Effector memory CD4-positive, alpha-beta T cell (primary cell): ENCODE measurements at places on chromosomes 16 and 17.

- DNase-seq: no peak
- H3K27ac ChIP-seq: no peak overlapping the region
- no peak overlapping the region for H3K4me3 ChIP-seq
- peaks cover 30% of the 10 kb centered on the region for H3K36me3 ChIP-seq
Observed at GRCh38 chr16:81696961-81697615, 82.0 kb upstream of the PLCG2 start.

GRCh38 chr16:23700509-23700908 lies 12.5 kb downstream of the ERN2 start:
- H3K27me3 ChIP-seq: no peaks in the 10 kb centered on the region
- no peaks in the 10 kb centered on the region for H3K36me3 ChIP-seq
- H3K4me1 ChIP-seq: no peaks in the 10 kb centered on the region
- H3K4me3 ChIP-seq: no peak overlapping the region
- DNase-seq: no peak
- no peak overlapping the region for H3K27ac ChIP-seq

GRCh38 chr17:41519501-41520224 lies 973 bp upstream of the KRT15 start:
- H3K36me3 ChIP-seq: no peaks in the 10 kb centered on the region
- no peak overlapping the region for H3K27ac ChIP-seq
- DNase-seq: no peak
- no peak overlapping the region for H3K4me3 ChIP-seq
- H3K4me1 ChIP-seq: no peaks in the 10 kb centered on the region
- no peaks in the 10 kb centered on the region for H3K27me3 ChIP-seq

GRCh38 chr16:88850531-88851199 lies 6.1 kb downstream of the GALNS start:
- H3K4me3 ChIP-seq: no peak overlapping the region
- H3K27ac ChIP-seq: no peak overlapping the region
- peaks cover 6% of the 10 kb centered on the region for H3K4me1 ChIP-seq
- H3K36me3 ChIP-seq: no peaks in the 10 kb centered on the region
- no peaks in the 10 kb centered on the region for H3K27me3 ChIP-seq

DNA sequence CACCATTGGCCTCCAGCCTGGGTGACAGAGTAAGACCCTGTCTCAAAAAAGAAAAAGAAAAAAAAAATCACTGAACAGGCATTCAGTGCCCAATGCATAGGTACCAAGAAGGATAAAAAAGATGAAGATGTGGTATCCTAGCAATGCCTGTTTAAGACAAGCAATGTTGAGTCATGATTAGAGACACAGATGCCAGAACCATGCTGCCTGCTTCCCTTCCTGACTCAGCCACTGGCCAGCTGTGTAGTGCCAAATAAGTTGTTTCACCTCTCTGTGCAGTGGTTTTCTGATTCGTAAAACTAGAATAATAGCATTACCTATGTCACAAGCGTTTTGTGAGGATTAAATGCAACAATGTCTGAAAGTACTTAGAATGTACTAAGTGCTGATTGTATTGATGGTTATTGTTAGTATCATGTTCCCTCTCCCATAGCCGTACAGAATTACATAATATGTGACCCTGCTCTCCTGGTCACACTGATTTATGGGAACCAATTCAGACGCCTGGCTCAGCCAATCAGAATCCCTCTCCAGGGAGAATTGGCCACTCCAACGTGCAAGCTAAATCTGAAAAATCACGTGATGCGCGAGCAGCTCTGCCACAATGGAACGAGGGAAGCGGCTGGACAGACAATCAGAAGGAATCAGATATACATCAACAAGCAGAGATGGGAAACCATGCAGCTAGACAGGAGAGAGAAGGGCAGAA lies 241.9 kb downstream of the SLC39A11 start:
- H3K27me3 ChIP-seq: no peaks in the 10 kb centered on the region
- H3K4me1 ChIP-seq: no peaks in the 10 kb centered on the region
- DNase-seq: no peak
- H3K36me3 ChIP-seq: no peaks in the 10 kb centered on the region

DNA sequence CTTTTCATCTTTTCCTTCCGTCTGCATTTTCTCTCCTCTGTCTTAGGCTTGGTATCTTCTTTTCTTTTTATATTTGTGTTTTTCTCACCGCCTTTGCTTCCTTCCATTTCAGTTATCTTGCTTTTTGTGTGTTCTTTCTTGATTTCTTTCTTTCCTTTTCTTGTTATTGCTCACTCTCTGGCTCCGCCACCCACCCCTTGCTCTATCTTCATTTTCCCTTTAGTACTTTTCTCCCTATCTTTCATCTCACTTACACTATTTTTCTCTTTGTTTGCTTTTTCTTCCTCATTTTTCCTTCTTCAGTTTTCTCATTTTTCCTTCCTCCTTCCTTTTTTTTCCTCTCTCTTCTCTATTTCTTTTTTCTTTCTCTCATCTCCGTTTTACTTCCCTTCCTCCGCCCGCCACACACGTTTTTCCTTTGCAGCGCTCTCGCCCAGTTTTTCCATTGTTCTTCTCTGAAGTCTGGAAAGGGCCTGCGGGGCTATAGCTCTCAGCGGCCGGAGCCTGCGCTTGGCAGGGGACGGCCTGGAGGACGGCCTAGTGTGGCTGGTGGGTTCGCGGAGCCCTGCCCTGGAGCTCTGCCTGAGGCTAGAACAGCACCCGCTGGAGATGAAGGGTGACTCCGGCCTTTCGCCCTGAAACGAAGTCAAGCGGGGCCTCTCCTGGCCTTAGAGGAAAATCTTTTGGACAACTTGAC lies 5.2 kb upstream of the HOXB13 start:
- no peaks in the 10 kb centered on the region for H3K36me3 ChIP-seq
- peaks cover 13% of the 10 kb centered on the region for H3K4me1 ChIP-seq
- H3K4me3 ChIP-seq: no peak overlapping the region
- no peak overlapping the region for H3K27ac ChIP-seq
- DNase-seq: no peak

DNA sequence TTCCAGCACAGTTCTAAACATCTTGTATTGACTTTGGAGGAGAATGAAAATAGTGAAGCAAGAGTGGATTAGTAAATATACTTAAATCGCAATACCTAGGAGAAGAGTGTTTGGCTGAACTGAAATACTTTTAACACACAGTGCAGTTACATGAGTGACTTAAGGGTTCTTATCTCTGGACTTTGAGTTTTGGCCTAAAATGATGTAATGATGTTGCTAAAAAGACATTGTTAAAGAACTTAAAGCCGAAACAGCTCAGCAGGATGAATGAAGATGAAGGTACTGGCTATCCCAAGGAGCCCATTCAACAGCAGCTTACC lies 28.1 kb downstream of the PMP22 start:
- H3K4me3 ChIP-seq: no peak overlapping the region
- DNase-seq: no peak
- H3K36me3 ChIP-seq: no peaks in the 10 kb centered on the region
- H3K4me1 ChIP-seq: no peaks in the 10 kb centered on the region
- H3K27me3 ChIP-seq: no peaks in the 10 kb centered on the region

DNA sequence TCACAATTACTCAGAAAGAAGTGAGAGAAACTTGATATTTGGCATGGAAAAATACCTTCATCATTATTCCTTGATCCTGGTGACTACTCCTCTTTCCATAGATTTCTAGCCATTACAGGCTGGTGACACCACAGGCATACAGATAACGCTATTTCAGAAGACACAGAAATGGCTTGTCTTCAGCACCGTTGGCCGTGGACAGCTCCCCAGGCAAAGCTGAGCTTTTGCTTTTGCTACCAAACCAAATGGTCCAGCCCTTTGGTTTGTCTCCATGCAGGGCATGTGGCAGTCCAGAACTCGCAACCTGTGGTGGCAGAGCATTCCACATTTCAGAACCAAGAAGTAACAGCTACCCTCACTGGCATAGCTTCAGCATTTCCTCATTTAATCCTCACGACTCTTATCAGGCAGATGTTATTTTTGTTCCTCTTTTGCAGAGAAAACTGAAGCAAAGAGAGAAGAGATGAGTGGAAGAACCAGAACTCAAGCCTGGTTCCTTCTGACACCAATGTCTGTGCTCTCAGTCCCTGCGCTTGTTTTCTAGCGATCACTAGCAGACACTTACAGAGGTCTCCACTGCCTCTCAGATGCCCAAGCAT lies 55.5 kb downstream of the HS3ST4 start:
- H3K4me1 ChIP-seq: no peaks in the 10 kb centered on the region
- H3K27me3 ChIP-seq: no peaks in the 10 kb centered on the region
- no peak overlapping the region for H3K4me3 ChIP-seq
